Astrocyte (in vitro differentiated cells and primary cell): ENCODE measurements at places on chromosomes 2 and 18. TPM values are rescaled to one million over a fixed set of nuclear protein-coding genes. Genes with fewer than 3 reads are reported as not detected.

The CXXC1 gene
- total RNA-seq, result 46.3 and 50.6 TPM in 2 replicates

- peak; percentile 97 for DNase-seq
Observed at GRCh38 chr2:100786297-100786658, 33.7 kb upstream of the NPAS2 start.

DNA sequence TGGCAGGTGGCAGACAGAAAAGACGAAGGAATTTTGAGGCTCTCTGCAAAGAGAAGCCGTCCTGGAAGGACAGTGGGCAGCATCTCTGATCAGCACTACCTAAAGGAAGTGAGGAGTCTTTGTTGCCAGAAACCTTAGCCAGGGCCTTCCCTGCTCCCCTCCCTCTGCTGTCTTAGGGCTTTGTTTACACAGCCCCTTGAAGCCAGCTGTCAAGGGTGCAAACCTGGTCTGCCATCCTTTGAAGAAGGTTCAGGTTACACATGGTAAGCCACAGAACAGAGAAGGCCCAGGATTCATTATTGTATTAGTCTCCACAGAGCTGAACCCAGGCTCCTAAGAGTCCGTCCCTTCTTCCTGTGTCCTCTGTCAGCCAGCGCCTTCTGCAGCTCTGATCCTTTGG is 356.7 kb downstream of the TGIF1 start:
- DNase-seq, result no peak

DNA sequence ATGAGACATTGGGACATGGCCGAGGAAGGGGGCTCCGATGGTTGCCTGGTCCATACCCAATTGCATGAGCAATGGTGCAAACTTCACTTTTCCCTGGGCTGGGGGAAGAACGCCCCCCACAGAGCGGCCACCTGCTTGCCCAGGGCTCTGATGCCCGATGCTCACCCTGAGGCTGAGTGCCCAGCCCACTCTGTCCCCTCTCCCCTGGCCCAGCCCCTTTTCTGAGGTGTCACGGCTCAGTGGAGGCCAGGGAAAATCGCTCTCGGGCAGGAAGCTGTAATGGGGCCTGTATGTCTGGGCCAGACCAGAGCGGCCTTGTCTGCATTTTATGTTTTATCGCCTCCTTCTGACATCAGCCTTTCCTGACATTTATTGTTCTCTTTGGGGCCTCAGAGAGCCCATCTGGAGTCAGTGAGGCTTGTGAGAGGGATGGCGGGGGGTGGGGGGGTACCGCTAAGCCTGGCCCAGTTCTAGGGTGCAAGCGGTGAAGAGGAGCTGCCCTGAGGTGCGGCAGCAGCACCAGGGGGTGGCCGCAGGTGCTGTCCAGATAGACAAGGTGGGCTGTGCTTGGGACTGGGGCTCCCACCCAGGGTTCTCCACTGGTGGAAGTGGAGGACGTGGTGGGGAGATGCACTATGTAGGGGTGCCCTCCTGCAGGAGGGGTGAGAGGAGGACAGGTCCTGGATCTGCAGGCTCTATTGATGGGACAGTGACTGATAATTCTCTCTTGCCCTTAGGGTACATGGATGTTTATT is 46.2 kb downstream of the INHBB start:
- DNase-seq, result no peak

DNA sequence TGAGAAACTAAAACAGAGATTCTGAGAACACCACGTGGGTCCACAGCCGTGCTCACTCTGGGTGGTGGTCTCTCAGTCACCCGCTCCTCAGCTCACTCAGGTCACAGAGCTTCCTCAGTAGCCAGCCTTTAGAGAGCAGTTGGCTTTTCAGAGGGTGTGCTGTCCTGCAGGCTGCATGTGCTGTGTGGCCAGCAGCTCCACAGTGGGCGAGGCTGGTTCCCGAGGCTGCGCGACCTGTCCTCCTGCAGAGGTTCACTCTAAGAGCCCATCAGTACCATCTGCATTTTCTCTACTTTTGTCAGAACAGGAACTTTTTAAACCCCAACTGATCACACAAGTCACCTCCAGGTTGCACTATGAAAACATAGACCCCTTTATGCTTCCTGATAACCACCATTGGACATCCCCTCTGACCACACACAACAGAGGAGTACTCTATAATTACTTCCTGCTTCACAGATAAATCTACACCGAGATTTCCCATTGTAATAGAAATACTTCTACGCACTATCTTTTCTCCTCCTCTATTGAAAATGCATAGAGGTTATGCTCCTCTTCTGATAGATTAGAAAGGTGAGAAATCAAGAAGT is 93.1 kb downstream of the GYPC start:
- no peak for DNase-seq

DNA sequence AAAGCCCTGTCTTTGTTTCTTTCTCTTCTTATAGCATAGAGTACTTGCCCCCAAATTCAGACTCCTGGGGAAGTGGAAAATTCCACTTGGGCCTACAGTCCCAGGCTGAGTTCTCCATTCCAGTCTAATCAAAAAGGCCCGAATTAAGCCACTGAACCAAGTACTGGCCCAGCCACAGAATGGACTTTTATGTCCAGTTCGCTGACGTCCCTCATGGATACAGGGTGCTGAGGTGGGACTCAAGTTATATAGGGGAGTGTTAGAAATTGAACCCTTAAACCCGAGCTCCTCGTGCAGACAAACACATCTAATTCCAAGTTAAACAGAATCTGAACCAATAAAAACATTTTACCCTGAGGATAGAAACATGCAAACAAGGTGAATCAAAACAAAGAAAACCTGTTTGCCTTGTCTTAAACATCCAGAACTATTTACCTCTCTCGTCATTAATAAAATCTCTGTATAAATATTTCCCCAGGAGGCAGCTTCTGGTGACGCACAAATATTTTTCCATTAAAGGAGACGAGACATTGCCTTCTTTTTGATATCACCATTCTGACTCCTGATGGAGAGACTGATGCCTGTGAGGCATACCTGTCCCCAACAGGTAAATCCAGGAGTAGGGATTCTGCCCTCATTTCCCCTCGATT is 136.8 kb upstream of the ARL4C start:
- no peak for DNase-seq

DNA sequence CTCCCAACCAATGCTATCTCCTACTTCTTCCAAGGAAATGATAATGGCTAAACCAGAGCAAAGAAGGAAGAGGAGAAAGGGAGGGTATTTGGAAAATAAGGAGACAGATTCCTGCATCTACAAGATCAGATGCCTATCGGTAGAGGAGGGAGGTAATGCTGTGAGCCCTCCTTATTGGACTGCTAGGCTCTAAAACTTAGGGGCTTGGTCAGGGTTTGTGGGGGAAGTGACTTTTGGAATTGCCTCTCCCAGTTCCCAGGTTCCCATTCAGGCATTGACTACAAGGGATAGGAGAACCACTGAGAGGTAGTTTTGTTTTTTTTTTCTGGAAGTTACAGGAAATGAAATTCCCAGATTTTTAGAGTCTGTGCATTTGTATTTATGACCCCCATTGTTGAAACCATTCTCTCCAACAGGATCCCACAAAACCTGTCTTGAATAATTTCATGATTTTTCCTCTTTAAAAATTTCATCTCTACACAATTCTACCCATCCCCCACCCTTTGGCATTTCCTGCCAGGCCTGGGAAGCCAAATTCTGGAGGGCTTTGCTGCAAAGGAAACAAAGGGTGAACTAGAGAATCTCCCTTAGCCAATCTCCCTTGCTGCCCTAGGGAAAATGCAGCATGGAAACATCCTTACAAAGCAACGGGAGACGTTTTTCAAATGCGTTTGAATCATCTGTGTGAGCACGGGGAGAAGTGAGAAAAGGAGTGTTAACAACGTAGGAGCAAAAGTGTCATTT is 282.1 kb upstream of the EPAS1 start:
- DNase-seq, result peak; percentile 49

- DNase-seq, result no peak
Observed at GRCh38 chr2:12424809-12425208, 291.9 kb upstream of the TRIB2 start.

DNA sequence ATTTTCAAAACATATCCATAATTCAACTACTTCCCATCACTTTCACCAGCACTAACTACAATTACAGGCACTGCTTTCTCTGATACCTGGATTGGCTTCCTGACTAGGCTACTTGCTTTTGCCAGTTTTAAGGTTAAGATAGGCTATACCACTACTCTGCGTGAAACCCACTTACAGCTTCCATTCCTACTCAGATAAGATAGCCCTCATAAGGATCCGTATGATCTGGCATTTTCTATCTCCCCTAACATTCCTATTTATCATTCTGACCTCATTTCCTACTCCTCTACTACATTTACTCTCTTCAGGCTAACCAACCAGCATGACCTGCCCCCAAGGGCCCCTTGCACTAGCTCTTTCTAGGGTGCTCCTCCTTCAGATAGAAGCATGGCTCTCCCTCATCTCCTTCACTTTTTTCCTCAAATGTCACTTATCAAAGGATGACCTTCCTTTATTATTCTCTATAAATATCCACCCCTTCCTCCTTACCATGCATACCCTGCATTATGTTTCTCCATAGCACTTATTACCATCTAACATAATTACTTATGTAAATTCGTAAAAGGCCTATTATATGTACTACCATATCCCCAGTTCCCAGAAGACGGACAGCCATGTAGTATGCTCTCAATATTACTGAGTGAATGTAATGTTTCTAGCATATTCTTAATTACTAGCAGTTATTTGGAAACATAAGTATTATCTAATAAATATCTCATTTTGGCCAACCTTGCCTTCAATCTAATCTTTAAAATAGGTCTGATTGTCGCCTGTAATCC is 4.4 kb downstream of the TIA1 start:
- DNase-seq, result no peak

- no peak for DNase-seq
Observed at GRCh38 chr18:14029512-14029911, 102.7 kb downstream of the ZNF519 start.

DNA sequence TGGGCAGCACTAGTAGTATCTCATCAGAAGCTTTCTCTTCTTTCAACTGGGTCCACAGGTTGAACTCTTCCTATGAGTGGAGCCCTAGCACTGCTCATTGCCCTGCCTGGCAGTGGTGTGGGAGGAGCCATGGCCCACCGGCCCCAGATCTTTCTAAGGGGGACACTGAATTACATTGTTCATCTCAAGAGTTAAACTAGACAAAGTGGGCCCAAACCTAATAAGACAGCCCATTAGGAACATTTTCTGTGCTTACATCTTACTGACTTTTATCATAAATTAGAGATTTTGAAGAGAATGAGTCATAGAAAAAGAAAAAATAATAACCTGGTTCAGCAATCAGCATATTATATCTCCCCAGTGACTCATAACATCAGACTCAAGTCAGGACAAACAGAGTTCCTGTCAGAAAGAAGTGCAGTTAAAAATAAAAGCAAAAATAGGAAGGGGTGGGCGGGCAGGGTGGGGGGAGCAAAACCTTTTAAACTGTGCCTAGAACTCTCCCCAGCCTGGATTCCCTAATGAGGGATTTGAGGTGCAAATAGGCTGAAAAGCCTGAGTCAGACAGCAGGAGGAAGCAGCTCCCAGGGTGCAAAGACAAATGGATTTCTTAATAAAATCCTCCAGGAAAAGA is 161.6 kb upstream of the TRIB2 start:
- peak; percentile 79 for DNase-seq

DNA sequence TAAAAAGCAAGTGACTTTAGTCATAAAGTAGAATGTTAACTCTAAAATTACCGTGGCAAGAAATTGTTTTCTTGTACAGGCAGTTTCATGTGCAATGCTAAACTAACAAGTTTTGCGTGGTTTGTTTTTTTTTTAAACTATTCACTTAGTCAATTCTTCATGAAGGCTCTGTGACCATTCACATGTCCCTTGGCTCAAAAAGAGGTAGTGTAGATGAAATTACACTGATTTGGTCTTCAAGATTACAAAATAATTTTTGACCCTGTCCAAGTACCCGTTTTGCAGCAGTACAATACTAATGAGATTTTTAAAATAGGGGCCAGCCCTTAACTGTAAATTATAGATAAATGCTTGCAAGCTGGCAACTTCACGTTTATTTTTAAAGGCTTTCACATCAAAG is 1.3 kb downstream of the TMEM131 start:
- DNase-seq, result no peak

DNA sequence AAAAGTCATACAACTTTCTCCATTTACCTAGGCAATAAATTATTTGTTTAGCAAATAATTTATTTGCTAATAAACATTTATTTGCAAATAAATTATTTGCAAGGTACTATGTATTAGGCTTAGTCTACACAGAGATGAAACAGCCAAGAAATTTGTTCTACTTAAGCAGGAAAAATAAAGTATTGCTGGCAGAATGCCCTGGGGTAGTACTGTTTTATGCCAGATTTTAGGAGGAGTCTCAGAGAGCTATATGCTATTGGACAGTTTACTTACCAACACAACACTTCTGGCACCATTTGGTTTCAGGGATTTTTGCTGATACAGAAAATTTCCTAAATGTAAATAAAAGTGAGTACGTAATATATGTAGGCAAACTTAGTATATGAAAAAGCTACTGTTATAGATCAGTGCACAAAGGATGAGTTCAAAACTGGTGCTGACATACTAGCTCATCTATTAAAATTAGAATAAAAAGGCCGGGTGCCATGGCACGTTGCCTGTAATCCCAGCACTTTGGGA is 23.2 kb upstream of the CDKL4 start:
- peak; percentile 4 for DNase-seq

DNA sequence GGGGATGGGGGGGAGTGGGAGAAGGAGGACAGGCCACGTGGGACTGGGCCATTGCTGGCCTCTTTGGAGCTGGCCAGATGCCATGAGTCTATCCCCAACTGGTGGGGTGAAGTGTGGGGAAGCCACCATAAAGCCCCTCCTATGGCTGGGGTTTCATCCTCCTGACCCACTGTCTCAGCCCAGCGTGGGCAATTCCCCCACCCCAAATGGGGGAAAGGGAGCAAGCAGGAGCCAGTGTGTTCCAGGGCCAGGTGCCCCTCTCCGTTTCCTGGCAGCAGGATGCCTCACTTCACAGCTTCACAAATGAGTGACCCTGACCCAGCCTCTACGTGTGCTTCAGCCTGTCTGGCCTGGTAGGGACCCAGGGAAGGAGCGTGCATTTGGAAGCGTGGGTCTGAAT is 474.7 kb upstream of the HS6ST1 start:
- DNase-seq, result no peak

GRCh38 chr2:201228912-201229290 is 31.4 kb upstream of the CASP8 start:
- no peak for DNase-seq
